Activated CD8-positive, alpha-beta T cell treated with anti-CD3 and anti-CD28 coated beads for 36 hours (primary cell): ENCODE measurements at places on chromosomes 3 and 15. TPM values are rescaled to one million over a fixed set of nuclear protein-coding genes. Genes with fewer than 3 reads are reported as not detected.

DNA sequence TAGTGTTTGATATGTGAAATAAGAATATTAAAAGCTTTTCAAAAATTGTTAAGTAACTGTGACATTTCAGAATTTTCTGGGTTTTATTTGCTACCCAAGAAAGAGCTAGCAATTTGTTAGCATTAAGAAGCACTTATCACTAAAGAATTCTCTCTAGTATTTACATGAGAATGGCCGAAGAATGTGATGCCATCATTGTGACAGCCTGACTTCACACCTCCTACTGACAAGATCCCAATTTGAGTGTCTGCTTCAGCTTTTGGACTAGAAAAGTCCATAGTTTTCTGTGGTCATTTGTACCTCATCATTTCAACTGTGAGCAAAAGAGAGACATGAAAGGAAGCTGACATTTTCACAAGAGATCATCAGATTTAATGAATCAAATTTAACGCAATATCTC lies 548.1 kb upstream of the AGTR1 start:
- no peak overlapping the region for H3K4me3 ChIP-seq
- H3K27me3 ChIP-seq: no peaks in the 10 kb centered on the region
- no peak overlapping the region for H3K27ac ChIP-seq
- H3K36me3 ChIP-seq: no peaks in the 10 kb centered on the region
- H3K4me1 ChIP-seq: no peaks in the 10 kb centered on the region

DNA sequence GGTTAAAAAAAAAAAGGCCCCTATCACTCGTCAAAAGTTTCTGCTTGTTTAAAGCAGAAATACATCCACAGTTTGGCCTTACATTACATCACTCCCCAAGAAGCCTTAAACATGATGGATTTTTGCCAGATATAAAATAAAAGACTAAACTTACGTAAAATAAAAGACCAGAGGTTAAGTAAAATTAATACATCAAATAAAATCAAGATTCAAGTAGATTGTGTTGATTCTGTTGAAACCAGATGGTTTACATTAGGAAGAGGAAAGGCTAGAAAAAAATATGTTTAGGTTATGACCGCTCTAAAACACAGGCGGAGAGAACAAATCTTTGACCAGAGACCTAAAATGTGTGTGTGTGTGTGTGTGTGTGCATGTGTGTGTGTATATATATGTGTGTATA lies 104.1 kb downstream of the DUT start:
- H3K4me1 ChIP-seq: no peaks in the 10 kb centered on the region
- no peaks in the 10 kb centered on the region for H3K36me3 ChIP-seq
- no peaks in the 10 kb centered on the region for H3K27me3 ChIP-seq

The MYO5C gene
- 1.3 TPM for total RNA-seq

DNA sequence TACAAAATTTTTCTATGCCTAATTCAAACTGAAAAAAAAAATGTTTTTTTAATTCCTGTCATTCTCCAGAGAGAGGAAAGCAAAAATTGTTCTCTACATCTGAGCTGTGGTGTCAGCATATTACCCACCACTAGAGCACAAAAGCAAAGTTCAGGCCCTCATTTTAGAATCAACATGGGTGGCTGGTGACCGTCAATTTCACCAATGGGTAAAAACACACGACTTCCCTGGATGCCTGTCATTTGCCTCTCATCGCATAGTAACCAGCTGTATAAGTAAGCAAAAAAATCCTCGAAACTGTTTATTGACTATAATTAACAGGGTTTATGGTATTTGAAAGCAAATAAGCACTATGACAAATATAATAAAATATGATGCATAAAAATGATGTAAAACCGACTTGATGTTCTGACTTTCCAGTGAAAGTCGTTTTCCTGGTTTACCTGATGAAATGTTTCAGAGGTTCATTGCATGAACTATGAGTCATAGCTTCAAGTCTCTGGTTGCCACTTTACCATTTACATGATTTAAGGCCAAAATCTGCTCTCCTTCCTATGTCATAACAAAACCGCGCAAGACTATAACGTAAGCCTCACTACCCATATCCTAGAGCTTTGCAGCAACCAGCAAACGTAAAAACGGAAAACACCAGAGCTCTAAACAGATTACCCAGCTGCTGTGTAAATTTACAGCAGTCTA lies 60.5 kb downstream of the THBS1 start:
- H3K4me3 ChIP-seq: no peak overlapping the region
- no peaks in the 10 kb centered on the region for H3K36me3 ChIP-seq
- H3K27me3 ChIP-seq: peaks cover 9% of the 10 kb centered on the region
- DNase-seq: no peak
- H3K27ac ChIP-seq: peak overlapping the region; percentile 72

DNA sequence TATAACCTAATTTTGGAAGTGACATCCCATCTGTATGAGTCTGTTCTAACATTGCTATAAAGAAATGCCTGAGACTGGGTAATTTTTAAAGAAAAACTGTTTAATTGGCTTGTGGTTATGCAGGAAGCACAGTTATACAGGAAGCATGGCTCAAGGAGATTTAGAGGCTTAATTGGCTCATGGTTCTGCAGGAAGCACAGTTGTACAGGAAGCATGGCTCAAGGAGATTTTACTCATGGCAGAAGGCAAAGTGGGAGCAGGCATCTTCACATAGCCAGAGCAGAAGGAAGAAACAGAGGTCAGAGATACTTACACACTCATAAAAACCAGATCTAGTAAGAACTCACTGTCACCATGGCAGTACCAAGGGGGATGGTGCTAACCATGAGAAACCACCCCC lies 193.1 kb upstream of the ADAMTS9 start:
- H3K4me1 ChIP-seq: no peaks in the 10 kb centered on the region
- DNase-seq: no peak
- no peak overlapping the region for H3K4me3 ChIP-seq
- no peaks in the 10 kb centered on the region for H3K27me3 ChIP-seq
- H3K36me3 ChIP-seq: no peaks in the 10 kb centered on the region

The TLR9 gene
- 2.0 TPM for total RNA-seq

GRCh38 chr3:188001093-188001492 lies 152.9 kb upstream of the LPP start:
- DNase-seq: no peak
- no peaks in the 10 kb centered on the region for H3K27me3 ChIP-seq
- no peaks in the 10 kb centered on the region for H3K36me3 ChIP-seq
- no peak overlapping the region for H3K4me3 ChIP-seq
- peaks cover 54% of the 10 kb centered on the region for H3K4me1 ChIP-seq

DNA sequence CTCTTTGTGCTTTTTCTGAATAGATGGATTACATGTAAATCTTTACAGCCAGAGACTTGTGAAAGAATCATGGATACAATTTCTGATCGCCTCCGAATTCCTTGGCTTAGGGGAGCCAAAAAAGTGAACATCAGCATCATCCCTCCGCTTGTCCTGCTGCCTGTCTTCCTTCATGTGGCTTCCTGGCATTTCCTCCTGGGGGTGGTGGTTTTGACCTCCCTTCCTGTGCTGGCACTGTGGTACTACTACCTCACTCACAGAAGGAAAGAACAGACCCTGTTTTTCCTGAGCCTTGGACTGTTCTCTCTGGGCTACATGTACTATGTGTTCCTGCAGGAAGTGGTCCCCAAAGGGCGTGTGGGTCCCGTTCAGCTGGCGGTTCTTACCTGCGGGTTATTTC lies 5.9 kb downstream of the ZDHHC23 start:
- DNase-seq: no peak
- peaks cover 9% of the 10 kb centered on the region for H3K36me3 ChIP-seq
- H3K27me3 ChIP-seq: peaks cover 8% of the 10 kb centered on the region
- H3K4me1 ChIP-seq: peaks cover 17% of the 10 kb centered on the region
- no peak overlapping the region for H3K4me3 ChIP-seq

DNA sequence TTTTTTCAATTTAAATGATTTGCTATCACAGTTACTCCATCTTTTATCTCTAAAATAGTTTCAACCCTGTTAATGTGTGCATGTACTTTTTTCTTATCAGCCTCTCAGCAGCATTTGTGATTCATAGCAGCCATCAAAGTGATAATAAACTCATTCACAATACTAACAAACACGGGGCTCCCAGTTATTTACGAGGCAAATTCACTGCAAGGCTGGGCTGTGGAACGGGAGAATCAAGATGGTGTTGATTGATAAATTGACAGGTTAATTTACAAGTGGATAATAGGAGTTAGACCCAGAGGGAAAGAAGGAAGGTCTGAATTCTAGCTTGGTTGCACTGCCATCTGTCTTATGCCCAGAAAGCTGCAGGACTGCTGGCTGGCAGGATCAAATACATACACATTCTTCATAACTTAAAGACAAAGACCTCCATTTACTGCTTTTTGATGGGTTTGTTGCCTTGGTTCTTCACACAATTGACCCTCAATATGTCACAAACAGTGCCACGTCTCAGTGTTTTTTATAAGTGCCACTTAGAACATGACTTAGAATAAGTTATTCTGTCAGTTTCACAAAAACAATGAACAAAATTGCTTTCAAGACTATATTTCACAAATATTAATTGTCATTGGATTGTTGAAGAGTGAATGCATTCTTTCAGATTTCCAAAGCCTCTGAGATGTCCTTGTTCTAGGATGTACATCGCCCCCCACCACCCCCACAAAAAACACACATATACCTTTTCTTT lies 562.8 kb downstream of the NR2F2 start:
- peaks cover 2% of the 10 kb centered on the region for H3K27me3 ChIP-seq
- peaks cover 4% of the 10 kb centered on the region for H3K4me1 ChIP-seq
- H3K27ac ChIP-seq: no peak overlapping the region
- no peaks in the 10 kb centered on the region for H3K36me3 ChIP-seq

The NLGN1 gene
- total RNA-seq: not detected
